ENCODE measurements at places on chromosomes 4 and X.

DNA sequence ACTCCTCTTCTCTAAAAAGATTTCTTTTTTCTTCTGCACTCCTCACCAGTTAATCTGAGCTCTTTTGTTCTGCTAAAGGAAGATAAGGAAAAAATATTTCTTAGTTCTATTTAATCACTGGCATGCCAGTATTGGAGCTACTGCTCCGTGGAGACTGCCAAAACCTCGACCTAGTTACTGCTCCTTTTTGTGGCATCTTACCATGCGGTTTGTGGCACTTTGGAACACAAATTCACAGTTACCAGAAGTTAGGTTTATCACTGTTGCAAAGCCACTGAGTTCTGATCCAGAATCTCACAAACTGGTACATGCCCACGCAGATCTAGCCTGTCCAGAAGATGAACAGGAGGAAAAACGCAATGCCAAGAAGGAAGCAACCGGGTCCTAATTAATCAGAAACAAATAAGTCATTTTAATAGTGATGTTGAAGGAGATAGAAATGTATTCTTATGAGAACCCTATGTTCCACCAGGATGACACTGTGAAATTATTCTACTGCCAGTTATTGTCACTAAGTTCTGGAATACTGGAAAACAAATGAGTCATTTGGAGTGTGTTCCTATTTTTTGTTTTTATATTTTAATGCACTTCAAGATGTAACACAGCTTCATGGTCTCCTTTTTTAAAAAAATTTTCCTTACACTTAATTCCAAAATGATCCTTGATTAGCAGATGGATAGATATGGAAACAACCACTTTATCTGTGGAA lies 106.7 kb upstream of the GK2 start:
- no peak for DNase-seq

- DNase-seq: peak; percentile 65
These were observed 2.2 kb downstream of the SORCS2 start for GRCh38 chr4:7194251-7195140.

DNA sequence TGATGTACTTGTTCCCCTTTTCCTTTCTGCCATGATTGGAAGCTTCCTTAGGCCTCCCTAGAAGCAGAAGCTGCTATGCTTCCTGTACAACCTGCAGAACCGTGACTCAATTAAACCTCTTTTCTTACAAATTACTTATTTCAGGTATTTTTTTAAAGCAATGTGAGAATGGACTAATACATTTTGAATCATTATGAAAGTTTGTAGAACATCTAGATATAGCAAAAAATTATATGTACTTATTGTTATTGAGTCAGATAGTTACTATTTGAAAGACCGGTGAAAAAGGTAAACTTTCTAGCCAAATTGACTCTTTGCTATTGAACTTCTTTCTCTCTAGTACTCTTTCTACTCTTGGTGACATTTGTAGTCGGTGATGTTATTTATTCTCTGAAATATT lies 777.3 kb upstream of the GALNTL6 start:
- no peak for DNase-seq

GRCh38 chr4:3497523-3498389 lies 34.5 kb downstream of the LRPAP1 start:
- no peak for DNase-seq

GRCh38 chr4:174554231-174554728 lies 32.0 kb upstream of the HPGD start:
- DNase-seq: no peak

- DNase-seq: no peak
These were observed 12.9 kb upstream of the SMIM10L2A start for GRCh38 chrX:135408794-135409193.

DNA sequence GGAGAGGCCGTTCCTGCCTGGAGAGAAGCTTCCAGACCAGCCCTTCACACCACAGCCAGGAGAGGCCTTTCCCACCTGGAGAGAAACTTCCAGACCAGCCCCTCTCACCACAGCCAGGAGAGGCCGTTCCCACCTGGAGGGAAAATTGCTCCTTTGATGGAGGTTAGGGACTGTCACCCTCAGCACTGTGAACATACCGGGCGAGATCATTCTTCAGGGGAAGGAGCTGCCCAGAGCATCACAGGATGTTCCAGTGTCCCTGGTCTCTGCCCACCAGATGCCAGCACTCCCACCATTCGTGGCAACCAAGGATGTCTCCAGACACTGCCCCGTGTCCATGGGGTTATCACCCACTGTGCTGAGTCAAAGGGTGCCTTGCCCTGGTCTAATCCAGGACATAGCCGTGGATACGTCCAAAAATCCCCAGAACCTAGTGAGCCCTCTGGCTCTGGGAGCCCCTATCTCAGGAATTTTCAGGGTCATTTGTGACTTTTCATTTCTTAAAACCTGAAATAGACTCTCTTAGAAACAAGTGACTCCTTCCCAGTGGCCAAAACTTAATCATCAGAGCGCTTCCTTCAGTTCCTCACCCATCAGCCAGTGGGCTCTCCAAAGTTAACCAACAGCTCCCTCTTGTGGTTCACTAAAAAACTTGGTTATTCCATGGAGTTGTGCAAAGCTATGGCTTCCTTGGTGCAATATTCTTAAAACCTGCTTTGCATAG lies 80.2 kb downstream of the CRMP1 start:
- peak; percentile 30 for DNase-seq

- DNase-seq: no peak
These were observed 23.5 kb downstream of the GAB3 start for GRCh38 chrX:154727418-154727817.

GRCh38 chr4:103645991-103646390 lies 73.8 kb downstream of the TACR3 start:
- no peak for DNase-seq

DNA sequence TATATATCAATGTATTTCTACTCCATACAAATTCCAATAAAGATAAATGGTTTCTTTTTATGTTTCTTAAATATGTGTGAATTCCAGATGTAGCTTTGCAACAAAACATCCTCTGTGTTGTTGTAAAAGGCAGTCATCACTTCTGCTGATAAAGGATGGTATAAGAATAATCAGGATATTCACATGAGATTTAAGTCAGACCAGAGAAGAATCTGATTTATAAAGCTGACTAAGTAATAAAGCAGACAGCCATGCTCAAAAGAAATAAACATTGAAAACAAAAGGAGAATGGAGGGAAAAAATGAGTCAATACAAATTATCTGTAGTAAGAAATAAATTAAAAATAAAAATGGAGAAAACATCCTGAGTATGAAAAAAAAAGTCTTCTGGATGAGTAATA lies 27.0 kb upstream of the SLC7A11 start:
- DNase-seq: no peak

GRCh38 chrX:137792214-137792613 lies 226.3 kb downstream of the ZIC3 start:
- no peak for DNase-seq

- DNase-seq: no peak
These were observed 18.8 kb downstream of the MCUB start for GRCh38 chr4:109578846-109579245.

- DNase-seq: no peak
These were observed 212.7 kb downstream of the RPA4 start for GRCh38 chrX:97096385-97096784.

- no peak for DNase-seq
These were observed 107.8 kb downstream of the SLC4A4 start for GRCh38 chr4:71446479-71447081.

DNA sequence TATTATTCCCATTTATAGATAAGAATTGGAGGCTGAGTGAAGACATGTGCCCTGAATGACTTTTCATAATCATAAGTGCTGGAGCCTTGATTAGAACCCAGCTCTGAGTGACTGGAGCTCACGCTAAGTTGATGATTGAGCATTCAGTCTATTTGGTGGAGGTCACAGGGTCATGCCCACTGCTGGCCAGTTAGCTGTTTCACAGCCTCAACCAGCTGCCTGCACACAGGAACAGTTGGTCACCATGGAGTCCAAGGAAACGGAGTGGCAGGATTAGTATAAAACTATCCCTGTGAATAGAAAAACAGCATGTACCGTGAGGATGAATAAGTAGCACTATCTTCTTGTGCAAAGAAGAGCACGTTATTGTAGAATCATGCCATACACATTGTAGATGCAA lies 1.0 kb upstream of the C4orf54 start:
- no peak for DNase-seq

DNA sequence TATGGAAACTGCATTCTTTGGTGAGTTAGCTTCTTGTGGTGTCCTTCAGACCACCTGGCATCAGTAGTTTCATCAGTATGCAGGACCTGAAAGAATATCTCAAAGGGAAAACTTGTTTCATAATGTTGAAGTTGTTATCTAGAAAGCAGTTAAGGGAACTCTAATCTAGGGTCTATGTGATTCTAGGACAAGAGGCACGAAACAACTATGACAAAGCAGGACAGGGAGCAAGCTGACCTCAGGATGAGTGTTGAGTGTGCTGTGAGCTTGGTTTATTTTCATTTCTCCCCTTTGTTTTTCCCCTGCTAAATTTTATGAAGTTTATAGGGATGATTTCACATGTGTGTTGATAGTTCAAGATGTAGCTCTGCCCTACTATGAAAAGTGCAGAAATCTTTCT lies 65.7 kb downstream of the MXRA5 start:
- no peak for DNase-seq

GRCh38 chr4:122861172-122861943 lies 34.7 kb downstream of the FGF2 start:
- no peak for DNase-seq

All from NCI-H1105 treated with DMSO at 0.1 percent for 48 hours (cell line).